ENCODE measurements at places on chromosomes 2 and 18.

DNA sequence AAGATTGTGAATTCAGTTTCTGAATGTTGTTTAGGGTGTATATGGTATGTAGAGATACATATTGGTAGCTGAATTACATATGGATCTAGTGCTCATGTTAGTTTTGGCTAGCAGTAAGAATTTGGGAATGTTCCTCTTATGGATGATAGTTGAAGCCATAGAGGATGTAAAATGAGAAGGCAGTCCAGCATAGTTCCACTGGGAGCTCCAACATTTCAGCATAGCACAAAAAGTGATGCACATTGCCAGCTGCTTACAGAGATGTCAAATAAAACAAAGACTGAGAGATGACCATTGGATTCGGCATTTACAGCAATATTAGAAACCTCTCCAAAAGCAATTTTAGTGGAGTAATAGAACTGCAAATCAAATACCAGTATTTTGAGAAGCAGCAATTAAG lies 77.4 kb downstream of the EML4 start:
- DNase-seq = no peak

GRCh38 chr2:40027968-40028367 lies 248.9 kb upstream of the THUMPD2 start:
- DNase-seq = no peak

DNA sequence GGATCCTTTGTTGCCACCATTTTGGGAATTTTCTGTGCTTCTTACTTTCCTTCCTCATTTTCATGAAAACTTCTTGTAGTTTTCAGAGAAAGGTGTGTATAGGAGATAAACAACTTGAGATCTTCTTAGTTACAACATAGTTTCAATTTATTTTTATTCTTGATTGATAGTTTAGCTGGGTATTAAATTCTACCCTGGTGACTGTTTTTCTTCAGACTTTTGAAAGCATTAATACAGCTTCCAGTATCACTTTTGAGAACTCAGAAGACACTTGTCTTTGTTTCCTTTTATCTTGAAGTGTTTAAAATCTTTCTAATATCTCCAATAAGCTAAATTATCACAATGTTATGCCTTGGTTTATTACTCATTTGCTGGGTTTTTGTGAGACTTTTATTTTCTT lies 167.5 kb upstream of the DPP10 start:
- DNase-seq = no peak

GRCh38 chr2:96259497-96259921 lies 6.3 kb downstream of the TMEM127 start:
- no peak for DNase-seq

GRCh38 chr18:6059551-6059950 lies 164.2 kb upstream of the TMEM200C start:
- no peak for DNase-seq

DNA sequence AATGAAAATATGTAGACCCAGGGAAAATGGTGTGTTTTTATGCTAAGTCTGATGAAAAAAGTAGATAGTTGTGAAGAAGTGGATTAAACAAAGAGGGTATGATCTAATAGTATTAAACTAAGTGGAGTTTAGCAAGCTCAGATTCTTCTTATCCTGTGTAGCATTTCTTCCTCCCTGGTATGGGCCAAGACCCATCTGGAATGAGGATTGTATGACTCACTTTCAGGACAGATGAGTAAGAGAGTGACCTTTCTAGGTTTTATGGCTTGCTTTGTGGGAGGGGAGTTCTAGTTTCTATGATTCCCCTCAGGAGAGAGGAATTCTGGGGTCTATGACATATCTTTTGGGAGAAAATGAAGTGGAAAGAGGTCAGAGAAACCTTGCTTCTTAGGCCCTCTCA lies 550.1 kb downstream of the SPAG16 start:
- no peak for DNase-seq

DNA sequence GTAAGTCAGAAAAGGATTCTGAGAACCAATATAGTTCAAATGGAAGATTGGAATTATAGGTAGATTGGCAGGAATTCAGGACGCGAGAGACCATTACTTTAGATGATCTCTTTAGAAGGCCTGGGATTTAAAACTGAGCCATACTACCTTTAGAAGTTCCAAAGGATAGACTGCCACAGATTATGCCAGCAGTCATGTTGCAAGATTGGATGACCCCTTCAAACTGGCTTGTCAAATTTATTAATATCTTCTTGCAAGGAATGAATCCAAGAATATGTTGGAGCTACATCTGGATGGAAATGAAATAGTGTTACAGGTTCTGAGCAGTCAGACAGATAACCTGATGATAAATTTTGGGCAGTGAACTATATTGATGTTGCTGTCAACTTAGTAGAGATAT lies 22.0 kb downstream of the BABAM2 start:
- no peak for DNase-seq

- DNase-seq = no peak
Measured at GRCh38 chr2:167411367-167411766, 523.1 kb downstream of the XIRP2 start.

DNA sequence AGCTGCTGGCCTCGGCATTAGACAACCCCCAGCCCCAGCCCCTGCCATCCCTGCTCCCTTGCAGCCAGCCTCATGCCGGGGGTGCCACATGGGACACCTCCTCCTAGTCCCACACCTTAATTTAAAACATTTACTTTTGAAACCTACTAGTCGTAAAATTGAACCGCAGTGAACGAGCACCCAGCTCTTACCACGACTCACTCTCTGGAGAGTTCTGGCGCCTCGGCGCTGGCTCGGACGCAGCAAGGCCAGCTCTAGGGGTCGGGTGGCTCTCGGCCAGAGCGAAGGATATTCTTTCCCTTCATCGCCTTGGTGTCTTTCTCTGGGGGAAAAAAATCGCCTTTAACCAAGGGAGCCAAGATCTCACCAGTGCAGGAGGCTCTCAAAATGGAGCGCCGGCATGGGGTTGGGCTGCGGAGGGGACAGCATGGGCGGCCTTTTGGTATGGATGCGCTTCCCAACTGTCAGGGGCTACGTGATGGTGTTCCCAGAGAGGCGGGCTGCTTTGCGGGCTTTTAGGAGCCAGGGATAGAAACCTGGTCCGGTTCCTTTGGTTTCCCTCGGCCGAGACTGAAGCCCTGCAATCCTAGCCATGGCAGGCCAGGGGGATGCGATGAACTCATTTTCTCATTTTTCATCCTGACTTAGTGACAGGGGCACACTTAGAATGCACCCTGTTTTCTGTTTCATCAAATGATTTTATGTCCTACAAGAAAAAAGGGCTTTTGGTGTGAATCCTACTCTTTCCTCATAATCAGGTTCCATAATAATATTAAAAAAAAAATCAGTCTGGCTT lies 2.0 kb downstream of the HPCAL1 start:
- no peak for DNase-seq

DNA sequence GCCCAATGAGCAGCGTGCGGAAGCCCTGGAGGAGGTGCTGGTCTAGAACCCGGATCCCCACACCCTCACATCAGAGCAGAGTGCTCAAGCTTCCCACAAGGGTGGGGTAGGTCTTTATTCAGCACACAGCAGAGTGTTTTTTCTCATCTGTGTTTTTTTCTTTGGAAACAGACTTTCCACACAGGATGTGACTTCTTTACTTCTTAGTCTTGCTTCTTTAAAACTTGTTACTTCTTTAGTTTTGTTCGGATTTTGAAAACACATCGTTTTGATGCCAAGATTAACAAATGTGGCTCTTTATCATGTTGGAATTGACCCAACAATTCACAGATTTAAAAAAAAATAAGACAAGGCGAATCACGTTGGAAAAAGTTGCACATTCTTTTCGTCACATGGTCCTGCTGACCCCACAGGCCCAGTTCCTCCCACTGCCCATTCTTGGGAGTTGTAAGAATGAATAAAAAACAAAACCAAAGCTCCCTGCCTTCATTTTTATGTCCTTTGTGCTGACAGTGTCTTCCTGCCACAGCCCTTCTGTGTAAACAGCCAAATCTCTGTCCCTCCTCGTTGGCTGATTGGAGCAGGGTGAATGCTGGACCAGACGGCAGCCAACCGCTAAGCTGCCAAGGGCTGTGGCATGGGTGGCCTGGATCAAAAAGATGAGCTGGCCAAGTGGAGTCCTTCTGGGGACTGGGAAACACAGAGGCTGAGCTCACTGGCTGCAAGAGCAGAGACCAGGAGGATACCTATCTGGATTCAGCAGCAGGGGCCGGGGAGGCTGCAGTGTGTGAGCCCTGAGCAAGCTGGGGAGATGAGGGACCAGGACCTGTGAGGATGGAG lies 81.6 kb downstream of the TWIST2 start:
- DNase-seq = no peak

GRCh38 chr2:186064507-186064906 lies 325.9 kb downstream of the FSIP2 start:
- no peak for DNase-seq

GRCh38 chr2:235514627-235515363 lies 21.0 kb downstream of the AGAP1 start:
- no peak for DNase-seq

- no peak for DNase-seq
Measured at GRCh38 chr18:45464619-45465018, 150.7 kb upstream of the SLC14A2 start.

- no peak for DNase-seq
Measured at GRCh38 chr2:131036269-131036668, 57.0 kb downstream of the FAM168B start.

DNA sequence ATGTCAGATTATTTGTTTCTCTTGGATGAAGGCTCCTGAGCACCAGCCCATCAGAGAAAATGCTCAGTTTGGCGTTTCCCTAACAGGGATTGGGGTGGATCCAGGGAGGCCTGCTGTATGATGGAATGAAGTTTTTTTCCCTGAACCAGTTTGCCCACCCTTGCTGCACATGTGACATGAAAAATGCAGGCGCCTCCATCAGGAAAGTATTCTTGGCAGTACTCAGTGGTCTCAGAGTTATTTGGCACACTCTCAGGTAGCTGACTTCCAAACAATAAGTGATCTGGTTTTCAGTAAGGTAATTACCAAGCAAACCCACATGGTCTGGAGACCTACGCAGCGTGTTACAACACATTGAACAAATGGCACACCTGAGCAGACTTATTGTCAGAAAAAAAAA lies 254.9 kb downstream of the PAX3 start:
- DNase-seq = no peak

GRCh38 chr2:158841850-158842249 lies 46.7 kb downstream of the DAPL1 start:
- no peak for DNase-seq

DNA sequence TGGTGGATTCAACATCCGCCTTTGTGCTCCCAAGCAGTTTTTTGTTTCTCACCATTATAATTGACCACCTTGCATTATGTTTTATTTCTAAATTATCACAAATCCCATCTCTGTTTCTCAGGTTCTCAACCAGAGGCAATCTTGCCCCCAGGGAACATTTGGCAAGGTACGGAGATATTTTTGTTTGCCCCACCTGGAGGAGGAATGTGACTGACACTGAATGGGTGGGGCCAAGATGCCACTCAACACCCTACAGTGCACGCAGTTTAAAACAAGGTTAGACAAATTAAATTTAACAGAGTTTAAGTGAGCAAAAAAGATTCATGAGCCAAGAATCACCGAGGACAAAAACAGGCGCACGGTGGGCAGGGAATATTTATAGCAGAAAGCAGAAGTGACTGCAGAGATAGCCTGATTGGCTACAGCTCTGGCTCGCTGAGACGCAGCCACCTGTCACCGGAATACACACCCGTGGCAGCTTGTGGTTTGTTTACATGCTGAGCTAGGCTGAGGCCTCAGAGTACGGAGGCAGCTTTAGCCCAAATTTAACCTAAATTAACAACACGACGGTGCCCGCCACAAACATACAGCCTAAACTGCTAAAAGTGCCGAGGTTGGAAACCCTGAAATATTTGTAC lies 150.0 kb upstream of the ALKAL2 start:
- DNase-seq = no peak

GRCh38 chr2:169109502-169110409 lies 40.4 kb downstream of the DHRS9 start:
- DNase-seq = peak; percentile 89

DNA sequence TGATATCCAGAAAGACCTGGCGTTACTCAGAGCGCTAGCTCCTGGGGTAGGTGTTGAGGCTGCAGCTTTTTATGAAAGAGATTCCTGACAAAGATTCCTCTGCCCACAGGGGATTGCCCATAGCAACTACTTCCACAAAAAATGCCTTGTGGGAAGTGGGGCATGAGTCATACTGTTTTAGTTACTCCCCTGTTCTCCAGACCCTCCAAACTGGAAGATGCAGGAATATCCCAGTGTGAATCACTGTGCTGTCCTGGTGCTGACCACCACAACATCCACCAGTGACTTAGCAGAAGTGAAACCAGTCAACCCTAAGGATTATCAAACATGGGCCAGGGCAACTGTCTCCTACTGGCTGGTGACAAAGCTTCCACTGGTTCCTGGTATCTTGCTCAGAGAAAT lies 61.8 kb downstream of the CDH2 start:
- no peak for DNase-seq

DNA sequence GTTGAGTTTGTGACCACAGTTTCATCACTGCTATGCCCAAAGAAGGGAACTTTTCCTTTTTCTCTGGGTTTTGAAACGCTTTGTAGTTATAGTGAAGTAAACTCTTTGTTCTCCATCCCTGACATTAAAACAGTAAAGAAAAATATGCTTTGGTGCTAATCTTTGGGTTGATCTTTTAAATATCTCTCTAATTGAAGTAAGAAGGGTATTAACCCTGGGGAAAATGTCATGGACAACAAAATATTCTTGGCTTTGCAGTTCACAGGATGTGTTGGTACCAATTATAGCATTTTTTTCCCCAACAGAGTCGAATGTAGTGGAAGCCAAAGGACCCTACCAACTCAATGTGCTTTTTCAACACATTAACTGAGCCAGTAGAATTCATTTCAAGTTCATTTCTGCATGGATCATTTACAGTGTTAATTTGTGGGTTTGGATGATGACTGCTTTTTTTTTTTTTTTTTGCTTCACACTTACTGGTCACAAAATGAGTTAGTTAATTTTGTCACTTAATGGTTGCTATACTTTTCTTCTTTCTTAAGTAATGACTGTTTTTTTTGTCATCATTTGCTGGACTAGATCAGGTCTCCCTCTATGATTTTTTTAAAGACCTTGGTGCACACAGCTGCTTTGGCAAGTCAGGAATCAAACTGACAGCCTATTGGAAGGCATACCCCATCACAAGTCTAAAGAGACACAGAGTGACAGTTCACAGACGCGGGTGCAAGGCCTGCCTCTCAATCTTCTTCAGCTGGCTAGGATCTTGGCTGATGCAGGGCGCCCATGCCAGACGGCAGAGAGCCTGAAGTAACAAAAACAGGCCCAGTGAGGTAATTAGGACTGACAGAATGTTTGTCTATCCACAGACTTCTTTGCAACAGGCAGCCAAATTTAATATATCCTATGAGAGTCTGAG lies 98.8 kb upstream of the MMADHC start:
- DNase-seq = no peak

GRCh38 chr2:223815884-223816570 lies 21.4 kb downstream of the AP1S3 start:
- DNase-seq = no peak
